ENCODE measurements at places on chromosomes 4 and X.

GRCh38 chr4:121642876-121643585 is 53.7 kb downstream of the ANXA5 start:
- no peak for DNase-seq

DNA sequence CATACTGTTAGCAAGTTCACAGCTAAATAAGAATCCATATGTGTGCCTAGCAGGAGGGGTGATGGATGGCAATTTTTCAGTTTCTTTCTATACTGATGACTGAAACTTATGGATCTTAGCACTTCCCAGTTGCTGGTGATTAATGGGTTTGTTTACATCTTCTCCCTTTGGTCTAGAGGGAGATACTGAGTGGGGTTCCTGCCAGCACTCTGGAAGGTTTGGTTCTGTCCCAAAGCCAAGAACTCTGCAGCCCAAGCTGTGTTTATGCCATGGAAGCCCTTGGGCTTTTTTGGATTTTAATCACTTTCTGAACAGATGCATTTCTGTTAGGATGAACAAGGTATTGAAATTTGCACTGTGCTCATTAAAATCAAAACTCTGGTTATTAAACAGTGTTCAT is 43.5 kb downstream of the DDIT4L start:
- no peak for DNase-seq

DNA sequence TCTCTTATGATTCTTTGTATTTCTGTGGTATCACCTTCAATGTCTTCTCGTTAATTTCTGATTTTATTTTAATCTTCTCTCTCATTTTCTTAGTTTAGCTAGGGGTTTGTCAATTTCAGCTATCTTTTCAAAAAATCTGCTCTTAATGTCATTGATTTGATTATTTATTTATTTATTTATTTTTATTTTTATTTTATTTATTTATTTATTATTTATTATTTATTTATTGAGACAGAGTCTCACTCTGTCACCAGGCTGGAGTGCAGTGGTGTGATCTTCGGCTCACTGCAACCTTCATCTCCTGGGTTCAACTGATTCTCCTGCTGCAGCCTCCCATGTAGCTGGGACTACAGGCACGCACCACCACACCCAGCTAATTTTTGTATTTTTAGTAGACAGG is 194.1 kb downstream of the SCFD2 start:
- DNase-seq, result no peak

DNA sequence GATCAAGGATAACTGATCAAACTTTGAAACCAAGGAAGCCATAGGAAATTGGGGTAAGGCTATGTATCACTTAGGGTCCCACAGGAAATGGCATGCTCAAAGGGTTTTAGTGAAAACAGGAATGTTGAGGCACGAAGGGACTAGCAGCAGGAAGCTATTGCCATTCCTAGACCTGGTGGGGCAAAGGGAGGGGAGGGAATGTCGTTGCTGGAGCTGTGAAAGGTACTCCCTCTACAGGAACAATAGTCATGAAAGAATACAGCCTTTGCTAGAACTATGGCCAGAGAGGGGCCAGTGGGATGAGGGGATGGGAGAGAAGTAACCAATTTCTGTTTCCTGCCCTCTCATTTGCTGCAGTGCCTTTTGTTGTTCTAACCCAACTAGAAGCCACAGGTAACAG is 11.9 kb downstream of the REPS2 start:
- no peak for DNase-seq

DNA sequence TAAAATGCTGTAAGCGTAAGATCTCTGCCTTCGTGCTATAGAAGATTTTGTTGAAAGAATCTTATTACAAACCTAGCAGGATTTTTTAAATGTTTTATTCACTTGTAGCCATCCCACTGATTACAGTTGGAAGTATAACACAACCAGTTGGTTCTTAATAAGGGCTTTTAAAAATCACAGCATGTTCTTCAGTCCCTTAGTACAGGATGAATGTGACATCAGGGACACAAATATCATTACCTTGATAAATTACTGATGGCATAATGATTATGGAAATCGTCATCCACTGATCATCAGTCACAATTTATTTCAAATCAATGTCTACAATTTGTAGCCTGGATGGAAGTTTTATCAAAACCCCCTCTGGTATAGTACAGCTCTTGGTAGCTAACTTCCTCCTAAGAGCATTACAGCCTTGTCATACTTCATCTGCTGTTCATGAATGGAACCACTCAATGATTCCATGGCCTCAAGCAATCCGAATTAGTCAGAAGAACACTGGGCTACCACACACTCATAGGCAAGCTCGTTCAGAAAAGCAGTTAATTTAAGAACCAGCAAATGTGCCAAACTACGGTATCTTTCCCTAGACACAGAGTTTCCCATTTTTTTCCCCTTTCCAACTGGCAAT is 389.2 kb upstream of the TENM3 start:
- DNase-seq, result no peak

DNA sequence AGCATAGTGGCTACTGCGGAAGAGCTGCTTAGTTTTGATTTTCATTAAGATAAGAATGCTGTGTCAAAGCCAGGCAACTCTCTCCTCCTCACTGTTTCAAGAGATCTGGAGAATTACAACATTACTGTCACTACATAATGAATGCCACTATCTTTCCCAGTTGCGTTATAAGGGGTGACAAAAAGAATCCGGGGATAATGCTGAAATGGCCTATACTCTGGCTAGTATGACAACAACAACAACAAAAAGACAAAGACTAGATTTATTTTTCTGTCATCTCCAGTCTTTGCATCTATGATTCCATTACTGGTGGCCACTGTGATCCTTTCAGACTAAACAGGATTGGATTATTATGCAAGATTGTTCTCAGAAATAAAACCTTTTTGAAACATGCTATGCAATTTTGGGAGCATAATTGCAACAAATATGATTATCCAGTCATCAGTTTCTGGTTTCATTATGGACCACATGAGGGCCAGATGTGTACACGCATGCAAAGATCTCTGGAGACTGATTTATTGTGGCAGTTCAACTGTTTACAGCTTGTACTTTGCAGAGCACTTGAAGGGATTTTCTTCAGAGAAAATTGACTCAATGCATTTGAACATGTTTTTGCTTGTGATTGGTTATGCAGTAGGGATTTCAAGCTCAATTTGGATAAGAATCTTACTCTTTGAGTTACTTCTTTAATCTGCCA is 31.1 kb upstream of the SPANXB1 start:
- no peak for DNase-seq

GRCh38 chrX:25941087-25941486 is 197.1 kb upstream of the MAGEB18 start:
- no peak for DNase-seq

DNA sequence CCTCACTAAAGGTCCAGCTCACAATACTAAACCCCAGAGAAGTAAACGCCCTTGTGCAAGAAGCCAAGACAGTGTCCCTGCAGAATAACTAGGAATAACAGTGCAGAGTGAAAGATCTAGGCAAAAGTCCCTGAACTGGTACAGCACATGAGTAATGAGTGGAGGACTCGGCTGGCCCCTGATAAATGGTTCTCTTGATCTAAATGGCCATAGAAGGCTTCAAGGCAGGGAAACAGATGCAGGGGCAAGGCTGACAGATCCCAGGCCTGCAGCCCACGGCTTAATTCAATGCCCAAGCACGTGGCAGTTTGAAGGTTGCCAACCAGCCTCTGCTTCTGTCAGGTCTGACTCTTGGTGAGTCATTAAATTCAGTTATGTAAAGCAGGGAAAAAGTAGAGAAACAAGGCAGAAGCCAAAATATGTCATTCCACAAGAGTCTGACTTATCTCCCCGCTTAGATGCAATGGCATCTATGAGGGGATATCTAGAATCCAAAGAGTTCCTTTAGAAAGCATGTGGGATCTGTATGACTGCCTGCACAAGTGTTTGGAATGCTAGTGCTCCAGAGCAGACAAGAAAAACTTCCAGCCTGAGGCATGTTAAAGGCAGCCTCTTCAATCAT is 121.3 kb downstream of the PRDM5 start:
- DNase-seq, result no peak

DNA sequence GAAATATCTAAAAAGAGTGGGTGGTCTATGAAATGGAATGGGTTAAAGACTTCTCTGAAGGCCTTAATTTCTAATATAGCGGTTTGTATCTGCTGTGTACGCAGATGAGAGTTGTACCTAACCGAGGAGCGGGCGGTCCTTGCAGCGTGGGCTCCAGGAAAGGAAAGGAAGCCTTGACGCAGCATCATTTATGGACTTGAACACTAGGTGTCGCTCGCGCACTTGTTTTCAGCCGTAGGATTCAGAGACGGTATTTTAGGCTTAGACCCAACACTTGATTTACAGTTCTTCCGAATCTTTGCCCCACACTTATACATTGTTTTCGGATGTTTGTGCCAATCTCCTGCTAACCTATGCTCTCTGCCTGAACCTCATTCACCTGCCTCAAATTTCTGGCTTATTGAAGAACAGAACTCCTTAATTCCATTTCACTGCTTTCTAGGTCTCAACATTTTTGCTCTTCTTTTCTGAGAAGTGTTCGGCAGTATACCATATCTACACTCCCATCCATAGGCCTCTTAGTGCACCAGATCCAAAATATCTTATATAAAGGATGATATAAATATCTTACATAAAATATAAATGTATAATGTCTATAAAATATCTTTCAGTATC is 48.9 kb upstream of the AADAT start:
- DNase-seq, result peak; percentile 80

Data from tibial nerve (tissue), 4 donors.